ENCODE measurements at places on chromosomes 6 and 20. TPM values are rescaled to one million over a fixed set of nuclear protein-coding genes. Genes with fewer than 3 reads are reported as not detected.
A peak's percentile ranks its signal among the peaks of the same experiment; 100 is the strongest.

Gene TNFAIP3
- 64.0 TPM for total RNA-seq

Gene CRISP2
- not detected for total RNA-seq

Gene C6orf15
- not detected for total RNA-seq

Gene PNRC1
- 190 TPM for total RNA-seq

Gene SNAP91
- total RNA-seq = 0.40 TPM

Gene FRK
- 5.1 TPM for total RNA-seq

Gene CPXM1
- 160 TPM for total RNA-seq

Gene FBXL4
- total RNA-seq = 21.2 TPM

Gene FRS3
- total RNA-seq = 6.8 TPM

Gene HDGFL1
- total RNA-seq = 0.11 TPM

Gene IBTK
- 31.8 TPM for total RNA-seq

GRCh38 chr6:136464874-136465273 lies 85.3 kb downstream of the MAP7 start:
- no peak for DNase-seq

DNA sequence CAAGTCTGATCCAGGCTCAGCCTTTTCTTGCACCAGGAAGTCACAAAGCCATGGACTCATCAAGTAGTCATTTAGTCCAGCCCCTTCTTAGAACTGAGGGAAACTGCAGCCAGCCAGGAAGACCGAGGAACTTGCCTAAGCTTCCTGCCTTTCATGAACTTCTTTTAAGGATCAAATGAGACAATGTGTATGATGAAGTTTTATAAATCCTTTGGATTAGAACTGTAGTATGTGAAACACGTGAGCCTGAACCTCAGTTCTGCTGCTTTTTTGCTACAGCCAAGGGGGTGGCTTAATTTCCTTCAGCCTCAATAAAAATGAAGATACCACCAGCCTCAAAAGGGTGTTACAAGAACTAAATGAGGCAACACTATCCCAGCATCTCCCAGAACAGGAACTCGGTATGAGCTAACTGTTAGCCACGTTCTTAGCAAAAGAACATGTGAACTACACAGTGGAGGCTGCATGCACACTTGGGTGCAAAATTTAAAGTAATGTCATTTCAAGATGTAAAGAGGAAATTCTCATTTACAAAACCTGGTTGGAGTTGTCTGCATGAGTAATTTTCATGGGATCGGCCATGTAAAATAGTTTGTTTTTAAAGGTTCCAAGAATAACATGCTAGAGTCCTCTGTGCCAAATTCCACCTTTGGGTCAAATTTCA lies 76.0 kb upstream of the TBC1D7 start:
- DNase-seq = no peak

GRCh38 chr6:131636880-131637792 lies at the start of gene ENPP3:
TSS of gene ENPP3 (plus strand) at chr6:131637302. CDS start at chr6:131637385, 83 bp downstream.
- DNase-seq = no peak

GRCh38 chr20:1302685-1303541 lies 26.0 kb downstream of the SDCBP2 start:
- DNase-seq = no peak

DNA sequence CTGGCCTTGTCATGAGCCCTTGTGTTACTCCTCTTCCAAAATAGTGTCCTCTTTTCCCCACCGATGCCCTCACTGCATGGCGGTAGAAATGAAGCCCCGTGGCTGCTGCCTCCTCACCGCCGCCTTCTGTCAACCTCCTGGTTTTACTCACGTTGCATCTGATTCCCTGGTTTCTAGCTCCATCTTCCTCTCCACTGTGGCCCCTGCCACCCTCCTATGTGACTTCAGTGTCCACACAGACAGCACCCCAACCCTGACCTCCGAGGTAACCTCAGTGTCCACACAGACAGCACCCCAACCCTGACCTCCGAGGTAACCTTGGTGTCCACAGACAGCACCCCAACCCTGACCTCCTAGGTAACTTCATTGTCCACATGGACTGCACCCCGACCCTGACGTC lies 122.8 kb upstream of the THBS2 start:
- DNase-seq = no peak

- DNase-seq = no peak
Observed at GRCh38 chr20:35510951-35511735, 18.3 kb downstream of the C20orf173 start.

DNA sequence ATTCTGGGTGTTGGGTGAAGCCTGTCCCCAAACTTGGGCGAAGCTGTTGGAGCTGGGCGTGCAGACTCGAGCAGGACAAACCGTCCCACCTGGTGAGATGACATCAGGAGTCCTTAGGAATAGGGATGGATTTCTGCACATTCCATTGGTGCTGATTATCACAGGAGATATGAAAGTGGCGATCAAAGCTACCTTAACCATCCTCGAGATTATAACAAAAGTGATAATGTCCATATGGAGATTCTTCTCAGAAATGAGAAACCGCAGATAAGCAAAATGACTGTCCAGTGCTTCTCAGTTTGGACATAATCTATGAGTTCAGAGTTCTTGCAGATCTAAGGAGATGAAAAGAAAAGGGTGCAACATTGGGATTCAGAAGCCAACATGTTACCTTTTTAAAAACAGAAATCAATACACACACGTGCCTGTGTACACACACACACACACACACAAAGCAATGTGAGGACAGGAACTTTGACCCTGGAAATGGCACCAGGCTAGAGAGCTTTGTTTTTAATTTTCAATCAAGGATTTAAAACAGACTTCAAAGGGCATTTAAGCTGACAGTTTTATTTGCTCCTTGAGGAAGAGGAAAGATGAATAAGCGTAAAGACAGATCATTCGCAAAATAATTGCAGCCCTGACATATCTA lies 165.4 kb downstream of the CD83 start:
- no peak for DNase-seq

DNA sequence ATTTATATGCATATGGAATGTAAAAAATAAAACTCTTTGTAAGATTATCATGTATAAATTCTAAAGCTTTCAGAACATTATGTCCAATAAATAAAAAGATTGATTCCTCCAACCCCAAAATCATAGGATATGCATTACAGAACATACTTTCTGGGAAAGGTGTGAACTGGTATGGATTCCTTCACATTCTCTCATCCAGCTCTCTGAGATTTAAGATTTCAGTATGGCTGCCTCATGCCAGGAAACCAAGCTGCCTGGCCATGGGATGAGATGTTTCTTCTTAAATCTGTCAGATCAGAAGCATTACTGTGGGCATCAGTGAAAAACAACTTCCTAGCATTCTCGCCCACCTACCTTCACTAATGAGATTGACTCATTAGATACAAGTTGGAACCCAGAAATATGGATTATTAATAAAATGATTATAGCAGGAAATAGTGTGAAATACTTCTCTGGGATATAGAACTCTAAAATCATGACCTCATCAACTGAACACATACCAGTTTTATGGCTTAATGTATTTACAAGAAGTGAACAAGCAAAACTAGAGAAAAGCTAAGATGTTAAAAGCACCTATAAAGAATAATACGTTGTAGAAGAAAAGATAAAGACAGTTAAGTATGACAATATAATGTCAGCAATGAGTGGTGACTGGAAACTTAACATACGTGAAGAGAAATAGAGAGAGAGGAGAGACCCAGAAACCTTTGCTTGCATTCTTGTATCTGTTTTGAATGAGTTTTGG lies 171.6 kb upstream of the PHACTR1 start:
- no peak for DNase-seq

GRCh38 chr20:58056021-58056591 lies 172.3 kb downstream of the ANKRD60 start:
- no peak for DNase-seq

DNA sequence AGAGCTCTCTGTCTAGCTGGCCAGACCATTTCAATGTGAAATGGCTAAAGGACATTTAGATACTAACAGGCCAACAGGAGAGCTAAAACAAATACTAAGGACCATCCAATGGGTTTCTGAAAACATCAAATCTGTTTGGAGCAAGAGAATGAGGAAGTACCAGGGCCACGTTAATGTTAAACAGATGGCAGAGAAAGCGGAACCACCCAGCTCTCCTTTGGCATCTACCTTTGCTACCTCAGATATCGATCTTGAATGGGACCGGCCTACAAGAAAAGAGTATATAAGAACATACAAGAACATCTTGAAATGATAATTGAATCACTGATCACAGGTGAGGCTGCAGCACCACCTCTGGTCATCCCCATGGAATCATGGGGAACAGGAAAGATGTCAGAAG lies 31.8 kb downstream of the KCNK5 start:
- DNase-seq = no peak

GRCh38 chr6:135012349-135012748 lies 42.3 kb downstream of the HBS1L start:
- DNase-seq = no peak

DNA sequence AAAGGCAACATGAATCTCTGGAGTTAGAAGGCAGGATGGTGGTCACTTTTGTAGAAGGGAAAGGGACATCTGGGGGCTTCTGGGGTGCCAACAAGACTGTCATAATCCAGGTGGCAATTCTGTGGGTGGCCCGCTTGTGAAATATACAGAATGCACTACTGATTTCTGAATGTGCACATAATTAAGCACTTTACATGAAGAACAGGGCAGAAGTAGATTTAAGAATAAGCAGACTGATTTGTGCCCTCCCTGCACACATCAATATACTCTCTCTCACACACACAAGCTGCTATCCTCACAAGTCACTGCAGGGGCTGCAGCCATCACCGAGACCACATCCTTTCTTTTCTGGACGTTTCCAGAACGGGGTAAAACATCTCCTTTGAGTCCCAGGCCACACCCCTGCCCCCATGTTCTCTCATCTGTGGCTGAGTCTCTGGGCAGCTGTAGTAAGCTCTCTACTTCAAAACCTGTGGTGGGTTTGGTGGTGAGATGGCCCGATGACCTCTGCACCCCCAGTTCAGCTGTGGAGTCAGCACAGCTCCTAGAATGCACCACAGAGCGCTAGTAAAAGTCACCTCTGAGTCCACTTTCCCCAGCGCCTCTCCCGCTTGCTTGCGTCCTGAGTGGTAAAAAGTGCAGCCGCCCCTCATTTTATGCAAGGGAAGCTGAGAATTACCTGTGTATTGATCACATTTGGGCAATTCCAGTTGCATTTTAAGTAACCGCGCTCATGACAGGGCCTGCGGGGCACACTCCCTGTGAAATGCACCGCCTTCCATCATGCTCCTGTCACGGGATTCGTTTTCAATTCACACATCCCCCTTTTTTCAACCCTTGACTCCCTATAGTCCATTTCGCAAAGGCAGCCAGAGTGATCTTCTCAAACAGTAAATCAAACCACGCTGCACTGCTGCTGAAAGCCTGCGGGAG lies 115.5 kb downstream of the NFATC2 start:
- DNase-seq = no peak

DNA sequence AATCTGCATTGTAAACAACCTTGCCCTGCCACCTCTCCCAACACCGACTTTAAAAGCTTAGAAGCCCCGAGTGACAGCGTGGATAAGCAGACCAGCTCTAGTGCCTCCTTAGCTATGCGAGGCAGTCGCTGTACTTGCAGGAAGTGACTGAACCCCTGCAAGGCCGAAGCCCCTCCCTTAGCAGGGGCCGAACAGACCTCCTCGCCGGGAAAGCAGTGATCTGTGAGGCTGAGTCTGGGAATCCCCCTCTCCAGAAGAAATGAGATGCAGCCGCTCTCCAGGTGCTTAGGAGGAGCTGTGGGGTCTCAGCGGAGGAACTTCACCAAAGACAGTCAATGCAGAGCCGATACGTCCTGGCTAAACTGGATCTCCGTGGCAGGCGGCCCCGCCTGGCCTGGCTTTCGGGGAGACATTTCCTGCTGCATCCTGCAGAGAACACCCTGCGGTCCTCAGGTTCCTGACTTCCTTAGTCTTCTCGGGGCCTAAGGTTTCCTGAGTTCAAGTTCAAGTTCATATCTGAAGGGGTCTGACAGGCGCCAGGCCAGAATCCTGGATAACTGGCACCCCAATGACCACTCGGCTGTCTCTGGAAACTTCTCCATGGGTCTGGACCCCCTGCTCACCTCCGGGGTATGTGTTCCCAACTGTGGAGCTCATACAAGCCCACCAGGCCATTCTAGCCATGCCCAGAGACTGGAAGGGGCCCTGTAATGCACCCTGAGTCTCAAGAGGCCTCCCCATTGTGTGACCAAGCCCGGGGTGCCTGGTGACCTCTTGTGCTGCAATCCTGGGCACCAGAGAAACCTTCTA lies 20.4 kb upstream of the FRMD1 start:
- no peak for DNase-seq

DNA sequence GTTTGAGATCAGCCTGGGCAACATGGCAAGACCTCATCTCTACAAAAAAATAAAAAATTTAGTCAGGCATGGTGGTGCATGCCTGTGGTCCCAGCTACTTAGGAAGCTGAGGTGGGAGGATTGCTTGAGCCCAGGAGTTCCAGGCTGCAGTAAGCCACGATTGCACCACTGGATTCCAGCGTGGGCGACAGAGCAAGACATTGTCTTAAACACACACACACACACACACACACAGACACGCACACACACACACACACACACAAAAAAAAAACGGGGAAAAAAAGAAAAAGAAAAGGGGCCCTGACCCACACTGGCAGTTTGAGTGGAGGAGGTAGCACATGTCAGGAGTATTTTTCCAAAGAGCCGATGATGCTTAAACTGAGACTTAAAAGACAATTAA lies 122.2 kb downstream of the AFG1L start:
- no peak for DNase-seq

DNA sequence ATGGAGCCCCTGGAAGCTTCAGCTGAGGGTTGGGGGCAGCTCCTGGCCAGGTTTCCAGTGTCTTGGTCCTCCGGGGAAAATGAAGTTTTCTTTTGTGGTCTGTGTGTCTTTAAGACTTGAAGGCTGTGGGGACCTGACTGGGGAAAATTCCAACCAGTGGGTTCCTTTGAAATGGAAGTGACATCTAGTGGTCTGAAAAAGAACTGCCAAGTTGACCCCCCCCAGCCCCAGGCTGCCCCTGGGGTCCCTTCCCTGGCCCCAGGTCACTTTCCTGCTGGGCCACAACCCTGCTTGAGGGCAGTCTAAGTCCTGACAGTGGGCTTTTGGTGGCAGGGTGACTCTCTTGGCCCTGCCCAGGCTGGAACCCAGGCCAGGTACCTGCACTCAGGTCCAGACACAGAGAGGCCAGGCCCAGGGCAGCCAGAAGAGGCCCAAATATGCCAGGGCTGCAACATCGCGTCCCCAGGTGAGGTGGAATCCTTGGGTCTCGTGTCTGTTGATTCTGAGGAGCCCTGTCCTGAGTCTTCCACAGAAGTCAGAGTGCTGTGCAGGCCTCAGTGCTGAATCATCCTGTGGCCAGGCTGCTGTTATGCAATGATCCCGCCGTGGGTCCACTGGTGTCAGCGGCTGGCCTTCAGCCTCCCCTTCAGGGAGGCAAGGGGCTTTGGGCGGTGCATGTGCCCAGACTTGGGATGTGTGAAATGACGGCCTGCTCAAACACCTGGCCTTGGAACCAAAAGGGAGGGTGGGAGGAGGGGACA lies 68.4 kb downstream of the VEGFA start:
- DNase-seq = peak; percentile 48

GRCh38 chr6:170188571-170189001 lies 102.3 kb downstream of the DLL1 start:
- peak; percentile 28 for DNase-seq

DNA sequence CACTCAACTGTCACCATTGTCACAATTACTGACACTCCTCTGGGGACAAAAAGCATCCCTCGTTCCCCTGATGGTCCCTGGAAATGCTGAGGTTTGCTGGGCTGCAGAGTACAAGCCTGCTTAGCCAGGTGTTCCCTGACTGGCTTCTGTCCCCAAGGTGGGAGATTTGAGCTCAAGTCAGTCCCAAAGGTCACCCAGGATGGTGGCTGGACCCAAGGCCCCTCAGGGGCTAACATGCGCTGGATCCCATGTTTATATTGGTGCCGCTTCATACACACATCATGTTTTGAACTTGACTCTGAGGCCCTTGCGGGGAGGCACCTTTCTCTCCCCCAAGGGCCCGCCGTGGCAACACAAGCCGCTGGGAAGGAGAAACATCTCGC lies 44.2 kb downstream of the PMEPA1 start:
- DNase-seq = no peak
